ENCODE measurements at places on chromosomes 11 and 22. TPM values are rescaled to one million over a fixed set of nuclear protein-coding genes. Genes with fewer than 3 reads are reported as not detected.

GRCh38 chr11:65643971-65644370 is 6.1 kb downstream of the SIPA1 start:
- H3K4me1 ChIP-seq = peaks cover 24% of the 10 kb centered on the region
- H3K27ac ChIP-seq = peak overlapping the region; percentile 50
- H3K27me3 ChIP-seq = peaks cover 3% of the 10 kb centered on the region
- DNase-seq = peak; percentile 59
- H3K4me3 ChIP-seq = peak overlapping the region; percentile 53

GRCh38 chr22:46934746-46935491 is 172.5 kb downstream of the TBC1D22A start:
- no peaks in the 10 kb centered on the region for H3K27me3 ChIP-seq
- H3K4me3 ChIP-seq = no peak overlapping the region
- DNase-seq = no peak
- peaks cover 2% of the 10 kb centered on the region for H3K36me3 ChIP-seq
- H3K27ac ChIP-seq = 0 out of 2 replicates have a peak overlapping the region, but pooled peaks have one; percentile 29

DNA sequence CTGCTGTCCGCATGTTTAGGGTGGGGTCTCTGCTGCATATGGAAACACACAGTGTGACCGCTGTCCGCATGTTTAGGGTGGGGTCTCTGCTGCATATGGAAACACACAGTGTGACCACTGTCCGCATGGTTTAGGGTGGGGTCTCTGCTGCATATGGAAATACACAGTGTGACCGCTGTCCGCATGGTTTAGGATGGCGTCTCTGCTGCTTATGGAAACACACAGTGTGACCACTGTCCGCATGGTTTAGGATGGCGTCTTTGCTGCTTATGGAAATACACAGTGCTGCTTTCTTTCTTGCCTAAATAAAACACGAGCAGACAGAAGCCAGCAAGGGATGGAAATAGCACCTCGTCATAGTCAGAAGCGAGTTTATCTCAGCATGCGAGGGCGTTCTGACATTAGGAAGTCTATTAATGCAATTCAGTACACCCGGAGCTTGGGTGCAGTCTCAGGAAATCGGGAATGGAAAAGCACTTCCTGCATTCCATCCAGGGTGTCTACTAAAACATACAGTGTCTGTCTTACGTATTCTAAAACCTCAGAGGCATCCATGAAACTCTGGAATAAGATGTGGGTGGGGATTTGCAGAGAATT is 32.6 kb upstream of the TOLLIP start:
- H3K36me3 ChIP-seq = no peaks in the 10 kb centered on the region
- DNase-seq = no peak
- no peak overlapping the region for H3K27ac ChIP-seq
- no peaks in the 10 kb centered on the region for H3K4me1 ChIP-seq
- H3K4me3 ChIP-seq = no peak overlapping the region

GRCh38 chr11:85590848-85591483 is 36.2 kb downstream of the DLG2 start:
- no peak overlapping the region for H3K4me3 ChIP-seq
- no peak overlapping the region for H3K27ac ChIP-seq
- peaks cover 33% of the 10 kb centered on the region for H3K36me3 ChIP-seq
- no peak for DNase-seq
- no peaks in the 10 kb centered on the region for H3K27me3 ChIP-seq

The SMTNL1 gene
- 0.26 TPM for total RNA-seq

DNA sequence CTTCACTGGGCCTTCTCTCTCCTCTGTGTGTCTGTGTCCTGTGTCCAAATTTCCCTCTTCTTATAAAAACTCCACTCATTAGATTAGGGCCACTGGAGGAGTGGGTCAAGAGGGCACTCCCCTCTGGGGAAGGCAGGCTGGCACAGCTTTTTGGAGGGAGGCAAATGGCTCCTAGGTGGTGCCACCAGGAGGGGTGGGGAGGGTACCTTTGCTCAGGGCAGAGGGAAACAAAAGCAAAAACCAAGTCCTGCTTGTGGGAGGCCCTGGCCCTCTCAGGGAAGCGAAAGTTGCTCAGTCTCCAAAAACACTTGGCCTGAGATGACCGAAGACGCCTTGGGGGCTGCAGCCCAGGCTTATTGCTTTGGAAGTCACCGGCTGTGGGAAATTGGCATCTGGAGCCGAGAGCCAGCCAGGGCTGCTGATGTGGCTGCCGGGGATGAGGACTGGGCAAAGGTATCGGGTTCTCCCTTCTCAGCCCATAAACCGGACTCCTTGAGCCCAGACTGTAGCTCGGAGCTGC is 48.2 kb upstream of the ANO1 start:
- no peak overlapping the region for H3K4me3 ChIP-seq
- H3K4me1 ChIP-seq = peaks cover 10% of the 10 kb centered on the region
- no peak for DNase-seq

DNA sequence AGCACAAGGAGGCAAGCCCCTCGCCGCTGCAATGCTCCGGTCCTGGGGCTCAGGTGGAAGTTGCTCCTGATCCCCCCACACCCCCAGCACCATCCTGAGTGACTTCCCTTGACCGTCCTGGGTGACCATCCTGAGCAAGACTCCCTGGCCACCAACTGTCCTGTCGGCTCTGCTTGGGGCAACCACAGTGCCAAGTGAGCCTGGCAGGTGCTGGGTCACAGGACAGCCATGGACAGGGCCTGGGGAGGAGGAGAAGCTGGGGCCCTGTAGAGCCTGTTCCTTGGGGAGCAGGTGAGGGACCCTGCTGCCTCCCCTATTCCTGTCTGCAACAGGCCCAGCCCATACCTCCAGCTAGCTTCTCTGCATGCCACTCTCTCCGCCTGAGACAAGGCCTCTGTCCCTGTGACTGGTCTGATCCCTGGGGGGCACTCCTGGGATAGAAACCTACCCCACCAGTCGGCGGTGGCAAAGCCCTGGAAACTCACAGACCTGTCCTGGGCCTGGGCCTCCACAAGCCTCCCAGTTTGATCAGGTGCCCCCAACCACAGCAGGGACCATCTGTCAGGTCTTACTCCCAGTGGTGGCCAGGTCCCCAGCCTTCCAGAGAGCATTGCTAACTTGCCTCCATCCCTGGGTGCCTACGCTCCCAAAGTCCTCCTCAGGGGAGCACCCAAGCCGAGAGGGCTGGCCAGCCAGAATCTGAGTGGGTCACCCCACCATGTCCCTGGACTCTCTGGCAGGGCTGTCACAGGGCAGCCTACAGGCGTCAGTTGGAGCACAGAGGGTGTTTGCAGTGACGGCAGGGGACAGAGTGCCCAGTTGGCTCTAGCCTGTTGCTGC is 68.7 kb upstream of the WNT7B start:
- H3K4me1 ChIP-seq = peaks cover 14% of the 10 kb centered on the region
- no peaks in the 10 kb centered on the region for H3K36me3 ChIP-seq
- peaks cover 36% of the 10 kb centered on the region for H3K27me3 ChIP-seq
- DNase-seq = peak; percentile 13
- no peak overlapping the region for H3K27ac ChIP-seq

DNA sequence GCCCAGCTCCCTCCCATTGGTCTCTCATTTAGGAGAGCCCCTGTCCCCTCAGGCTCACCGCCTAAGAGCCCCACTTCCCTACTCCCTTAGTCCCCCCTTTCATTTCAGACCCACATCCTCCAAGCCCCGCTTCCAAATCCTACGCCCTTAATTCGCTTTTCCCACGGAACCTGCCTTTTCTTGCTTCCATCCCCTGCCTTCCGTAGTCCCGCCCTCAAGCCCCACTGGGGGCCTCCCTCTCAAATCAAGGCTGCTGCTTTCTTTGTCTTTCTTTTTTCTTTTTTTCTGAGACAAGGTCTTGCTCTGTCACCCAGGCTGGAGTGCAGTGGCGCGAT is 396 bp downstream of the CCDC157 start:
- peaks cover 25% of the 10 kb centered on the region for H3K4me1 ChIP-seq
- peaks cover 18% of the 10 kb centered on the region for H3K36me3 ChIP-seq
- peak overlapping the region; percentile 95 for H3K27ac ChIP-seq
- H3K4me3 ChIP-seq = peak overlapping the region; percentile 95

GRCh38 chr11:12862696-12863469 is 146.2 kb upstream of the RASSF10 start:
- no peaks in the 10 kb centered on the region for H3K27me3 ChIP-seq
- no peaks in the 10 kb centered on the region for H3K36me3 ChIP-seq

The MYO7A gene
- total RNA-seq = 2.3 TPM

The XKR3 gene
- not detected for total RNA-seq

- H3K27ac ChIP-seq = no peak overlapping the region
- H3K27me3 ChIP-seq = no peaks in the 10 kb centered on the region
- no peaks in the 10 kb centered on the region for H3K36me3 ChIP-seq
- no peak overlapping the region for H3K4me3 ChIP-seq
Measured at GRCh38 chr11:61056981-61057380, 45.3 kb upstream of the CD5 start.

GRCh38 chr11:48066881-48067800 is 86.8 kb downstream of the PTPRJ start:
- peaks cover 11% of the 10 kb centered on the region for H3K4me1 ChIP-seq
- no peaks in the 10 kb centered on the region for H3K36me3 ChIP-seq
- DNase-seq = no peak
- no peaks in the 10 kb centered on the region for H3K27me3 ChIP-seq
- H3K4me3 ChIP-seq = no peak overlapping the region
- H3K27ac ChIP-seq = 0 out of 2 replicates have a peak overlapping the region, but pooled peaks have one; percentile 19

DNA sequence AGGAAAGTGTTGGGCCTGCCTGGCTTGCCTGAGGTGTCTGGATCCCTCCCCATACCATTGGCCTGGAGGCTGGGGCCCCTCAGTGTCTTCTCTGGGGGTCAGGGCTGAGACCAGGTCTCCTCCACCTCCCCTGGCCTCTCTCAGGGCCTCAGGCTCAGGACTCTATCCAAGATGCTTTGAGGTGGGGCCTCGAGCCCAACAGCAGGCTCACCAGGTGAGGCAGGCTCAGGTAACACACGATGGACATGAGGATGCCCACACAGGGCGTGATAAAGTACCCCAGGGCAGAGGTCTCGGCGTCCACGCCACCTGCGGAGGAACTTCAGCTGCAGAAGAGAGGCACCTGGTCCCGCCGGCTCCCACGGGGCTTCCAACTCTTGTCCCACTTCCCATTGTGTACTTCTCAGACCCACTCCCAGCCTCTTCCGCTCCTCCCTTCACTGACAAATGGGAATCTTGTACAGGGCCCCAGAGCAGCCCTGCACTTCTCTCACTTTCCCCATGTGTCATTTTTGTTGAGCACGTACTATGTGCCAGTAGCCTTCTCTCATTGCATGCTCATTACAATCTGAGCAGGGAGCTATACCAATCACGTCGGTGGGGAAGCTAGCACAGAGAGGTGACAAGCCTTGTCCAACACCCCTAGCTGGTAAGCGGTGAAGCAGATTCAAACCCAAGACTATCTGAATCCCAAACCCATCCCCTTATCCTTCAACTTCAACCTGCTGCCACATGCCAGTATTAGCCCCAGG is 3.8 kb downstream of the SLC29A2 start:
- H3K27me3 ChIP-seq = no peaks in the 10 kb centered on the region
- H3K36me3 ChIP-seq = peaks cover 44% of the 10 kb centered on the region
- H3K4me1 ChIP-seq = peaks cover 16% of the 10 kb centered on the region
- DNase-seq = no peak
- H3K4me3 ChIP-seq = no peak overlapping the region

The CYB5R2 gene
- total RNA-seq = 40.3 TPM

- no peak overlapping the region for H3K27ac ChIP-seq
- DNase-seq = no peak
- H3K4me1 ChIP-seq = peaks cover 21% of the 10 kb centered on the region
- no peaks in the 10 kb centered on the region for H3K27me3 ChIP-seq
- no peak overlapping the region for H3K4me3 ChIP-seq
Measured at GRCh38 chr11:110339456-110340250, 43.2 kb upstream of the RDX start.

GRCh38 chr11:79648766-79649520 is 208.1 kb upstream of the TENM4 start:
- no peak overlapping the region for H3K27ac ChIP-seq
- no peak for DNase-seq
- H3K4me1 ChIP-seq = peaks cover 6% of the 10 kb centered on the region
- H3K36me3 ChIP-seq = no peaks in the 10 kb centered on the region
- H3K4me3 ChIP-seq = no peak overlapping the region
- peaks cover 6% of the 10 kb centered on the region for H3K27me3 ChIP-seq

The MPZL2 gene
- total RNA-seq = 1.4 TPM

The PRSS23 gene
- 4.2 TPM for total RNA-seq

GRCh38 chr11:103994094-103994493 is 42.3 kb upstream of the DDI1 start:
- no peak overlapping the region for H3K4me3 ChIP-seq
- no peaks in the 10 kb centered on the region for H3K36me3 ChIP-seq
- no peaks in the 10 kb centered on the region for H3K27me3 ChIP-seq
- no peak for DNase-seq
- no peaks in the 10 kb centered on the region for H3K4me1 ChIP-seq

DNA sequence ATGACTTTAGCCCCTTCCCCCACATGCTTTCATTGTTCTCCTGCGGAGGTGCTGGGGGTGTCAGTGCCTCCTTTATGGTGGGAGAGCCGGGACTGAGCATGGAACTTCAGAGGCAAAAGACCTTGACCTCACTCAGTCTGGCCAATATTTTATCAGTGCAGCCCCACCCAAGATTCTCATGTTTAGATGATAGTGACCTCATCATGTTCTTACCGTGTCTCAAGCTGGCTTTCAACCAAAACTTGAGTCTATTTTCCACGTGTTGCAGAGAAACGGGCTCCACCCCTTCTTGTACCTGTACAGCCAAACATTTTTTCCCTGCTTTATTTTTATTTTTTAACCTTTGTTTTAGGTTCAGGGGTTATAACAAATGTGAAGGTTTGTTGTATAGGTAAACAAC is 47.7 kb upstream of the NECTIN1 start:
- no peaks in the 10 kb centered on the region for H3K4me1 ChIP-seq
- DNase-seq = no peak
- H3K4me3 ChIP-seq = no peak overlapping the region
- H3K27me3 ChIP-seq = peaks cover 11% of the 10 kb centered on the region

- peaks cover 19% of the 10 kb centered on the region for H3K27me3 ChIP-seq
- H3K4me1 ChIP-seq = peaks cover 3% of the 10 kb centered on the region
- DNase-seq = no peak
- no peaks in the 10 kb centered on the region for H3K36me3 ChIP-seq
- no peak overlapping the region for H3K4me3 ChIP-seq
- no peak overlapping the region for H3K27ac ChIP-seq
Measured at GRCh38 chr11:124179310-124179709, 3.8 kb upstream of the OR10D3 start.

The TRIM48 gene
- total RNA-seq = not detected

All from WTC11 (cell line).